ENCODE measurements at places on chromosomes 3 and 15.

- DNase-seq, result no peak
Measured at GRCh38 chr15:22904736-22905135, 66.3 kb downstream of the NIPA2 start.

DNA sequence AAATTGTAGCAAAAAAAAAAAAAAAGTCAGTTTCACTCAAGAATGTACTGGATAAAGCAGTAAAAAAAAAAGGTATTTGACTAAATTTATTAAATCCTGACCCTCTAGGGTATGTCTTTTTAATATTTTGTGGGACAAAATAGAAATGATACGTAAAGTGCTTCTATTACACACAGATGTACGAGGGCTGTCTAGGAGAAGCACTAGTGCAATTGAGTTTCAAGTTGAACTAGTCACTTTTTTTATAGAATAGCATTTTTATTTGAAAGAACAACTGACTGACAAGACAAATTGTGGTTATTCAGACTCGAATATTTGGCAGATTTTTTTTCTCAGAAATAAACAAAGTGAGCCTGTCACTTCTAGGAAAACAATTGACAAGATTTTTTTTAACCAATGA, 49.0 kb downstream of the CCDC54 start:
- DNase-seq, result no peak

DNA sequence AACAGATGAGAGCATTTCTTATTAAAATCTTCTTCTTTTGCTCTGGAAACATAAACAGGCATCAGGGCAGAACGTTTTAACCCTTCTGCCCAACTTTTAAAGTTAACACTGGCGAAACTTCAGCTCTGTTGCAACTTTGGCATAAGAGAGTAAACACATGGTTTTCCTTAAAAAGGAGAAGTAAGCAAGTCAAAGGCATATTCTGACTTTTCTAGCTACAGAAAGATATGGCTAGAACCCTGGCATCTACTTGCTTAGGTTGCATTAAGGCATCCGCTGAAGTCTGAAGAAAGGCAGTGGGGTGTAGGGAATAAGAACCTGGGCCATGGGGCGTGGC, 13.3 kb upstream of the IL16 start:
- no peak for DNase-seq

GRCh38 chr15:39296955-39297354, 283.9 kb upstream of the THBS1 start:
- no peak for DNase-seq

DNA sequence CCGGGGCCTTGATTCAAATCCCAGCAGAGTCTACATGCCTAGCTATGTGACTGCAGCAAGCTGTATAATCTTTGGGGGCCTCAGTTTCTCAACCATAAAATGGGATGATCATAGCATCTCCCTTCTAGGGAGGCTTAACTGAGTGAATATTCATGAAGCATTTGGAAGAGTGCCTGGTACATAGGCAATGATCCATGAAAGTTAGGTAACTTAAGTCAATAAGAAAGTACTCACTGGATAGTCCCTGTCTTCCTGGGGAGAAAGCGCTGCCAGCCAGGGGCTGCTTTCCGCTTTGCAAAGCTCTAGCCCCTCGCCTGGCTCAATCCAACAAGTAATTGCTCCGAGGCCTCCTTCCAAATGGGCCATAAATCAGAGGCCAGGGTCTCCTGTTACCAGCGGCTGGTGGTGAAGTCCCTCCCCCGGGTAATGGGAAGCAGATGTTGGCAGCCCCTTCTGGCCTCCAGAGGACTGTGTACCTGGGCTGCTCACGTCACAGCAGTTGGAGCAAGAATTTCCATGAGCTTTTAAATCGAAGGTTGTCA, 521.9 kb upstream of the PROK2 start:
- DNase-seq, result no peak

DNA sequence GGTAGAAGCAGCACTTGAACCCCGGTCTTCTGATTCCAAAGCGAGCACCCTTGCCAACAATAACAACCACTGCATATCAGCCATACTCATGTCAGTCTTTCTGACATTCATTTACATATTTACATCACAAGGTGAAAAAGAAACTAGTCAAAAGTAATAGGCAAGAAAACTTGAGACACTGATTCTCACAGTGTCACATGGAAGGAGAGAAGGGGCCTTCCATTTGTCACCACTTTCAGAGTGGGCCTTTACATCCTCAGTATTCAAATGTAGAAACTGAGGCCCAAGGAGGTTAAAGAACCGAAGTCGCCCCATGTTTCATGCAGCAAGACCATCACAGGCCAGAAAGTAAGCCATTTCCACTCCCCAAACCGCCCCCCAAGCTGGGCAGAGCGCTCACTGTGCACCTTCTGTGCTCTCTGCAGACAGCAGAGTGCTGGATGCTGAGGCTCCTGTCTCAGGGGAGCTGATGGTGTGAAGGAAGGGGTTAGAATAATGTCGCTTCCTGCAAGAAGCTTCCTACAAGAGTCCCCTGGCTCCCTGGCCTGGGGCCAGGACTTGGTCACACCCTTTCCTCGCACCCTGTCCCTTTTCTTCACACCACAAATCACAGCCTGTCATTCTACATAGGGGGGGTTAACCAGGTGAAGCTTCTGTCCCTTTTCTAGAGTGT, 260.1 kb downstream of the UACA start:
- DNase-seq, result no peak

Data from hematopoietic multipotent progenitor cell treated with erythropoietin and hydrocortisone succinate and interleukin-3 and kit ligand, for 8 days (in vitro differentiated cells).